ENCODE measurements at places on chromosomes 1 and 21.

- DNase-seq, result no peak
Measured at GRCh38 chr1:29633771-29634170, 397.4 kb downstream of the PTPRU start.

DNA sequence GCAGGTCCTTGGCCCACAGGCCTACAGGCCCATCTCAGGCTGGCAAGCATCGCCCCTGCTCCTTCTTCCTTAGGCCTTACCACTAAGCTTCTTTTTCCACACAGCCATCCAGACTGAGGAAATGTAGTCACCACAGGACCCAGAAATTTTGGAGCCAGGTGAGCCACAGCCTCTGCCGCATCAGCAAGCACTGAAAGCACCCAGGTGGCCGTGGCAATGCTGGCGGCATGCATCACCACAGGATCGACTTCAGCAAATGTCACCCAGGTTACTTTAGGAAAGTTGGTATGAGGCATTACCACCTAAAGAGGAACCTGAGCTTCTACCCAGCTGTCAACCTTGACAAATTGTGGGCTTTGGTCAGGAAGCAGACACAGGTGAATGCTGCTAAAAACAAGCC lies 11.6 kb downstream of the PIGM start:
- DNase-seq, result no peak

GRCh38 chr1:180976732-180977357 lies 45.8 kb downstream of the STX6 start:
- DNase-seq, result no peak

- DNase-seq, result no peak
Measured at GRCh38 chr21:38938343-38938742, 132.6 kb downstream of the ETS2 start.

- DNase-seq, result no peak
Measured at GRCh38 chr1:39358491-39358890, 132.9 kb upstream of the BMP8A start.

DNA sequence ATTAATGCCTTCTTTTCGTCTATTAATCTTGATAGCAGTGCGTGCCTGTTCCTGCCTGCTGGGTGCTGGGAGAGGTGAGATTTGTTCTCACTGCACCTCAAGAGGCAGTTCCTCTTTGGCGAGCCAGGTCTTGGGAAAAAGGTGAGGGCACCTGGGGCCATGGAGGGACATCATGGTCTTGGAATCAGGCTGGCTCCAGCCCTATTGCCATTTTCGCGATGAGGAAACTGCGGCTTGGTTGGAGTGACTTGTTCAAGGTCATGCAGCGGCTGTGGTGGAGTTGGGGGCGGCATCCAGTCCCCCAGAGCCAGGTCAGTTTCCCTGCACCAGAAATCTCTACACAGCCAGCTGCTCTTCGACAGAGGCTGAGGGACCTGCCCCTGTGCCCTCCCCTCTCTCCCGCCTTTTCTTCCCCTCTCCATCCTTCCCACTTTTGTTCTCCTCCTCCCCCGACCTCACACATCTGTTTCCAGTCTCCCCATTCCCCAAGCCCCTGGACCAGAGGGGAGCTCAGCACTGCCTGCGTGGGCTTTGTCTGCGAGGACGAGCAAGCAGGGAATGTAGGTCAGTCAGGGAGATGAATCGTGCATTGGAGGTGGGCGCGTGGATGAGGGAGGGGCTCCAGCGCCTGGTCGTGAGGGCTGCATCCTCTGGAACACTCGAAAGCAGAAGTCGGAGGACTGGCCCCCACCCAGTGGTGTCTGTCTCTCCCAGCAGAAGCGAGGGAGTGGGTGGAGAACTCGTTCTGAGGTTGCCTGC lies 135.1 kb downstream of the ACTL8 start:
- no peak for DNase-seq

- DNase-seq, result no peak
Measured at GRCh38 chr1:237681210-237681609, 209.5 kb downstream of the ZP4 start.

DNA sequence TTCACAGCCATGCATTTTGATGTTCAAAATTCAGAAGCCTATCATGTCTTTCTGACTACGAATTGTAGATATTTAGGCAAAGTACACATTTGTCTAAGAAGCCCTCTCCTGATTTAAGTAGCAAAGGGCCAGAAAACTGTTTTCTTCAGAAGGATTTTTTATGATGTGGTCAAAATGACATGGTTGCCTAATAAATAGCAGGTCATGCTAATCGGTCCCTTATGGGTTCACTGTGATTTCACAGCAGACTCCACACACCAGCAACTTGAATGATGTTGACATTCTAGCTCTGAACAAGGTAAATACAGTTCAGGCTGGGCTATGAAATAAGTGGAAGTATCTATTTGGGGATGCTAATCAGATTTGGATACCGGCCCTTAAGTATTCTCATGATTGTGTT lies 178.7 kb upstream of the DPYD start:
- DNase-seq, result no peak

- DNase-seq, result no peak
Measured at GRCh38 chr1:239987103-239987745, 104.5 kb upstream of the FMN2 start.

DNA sequence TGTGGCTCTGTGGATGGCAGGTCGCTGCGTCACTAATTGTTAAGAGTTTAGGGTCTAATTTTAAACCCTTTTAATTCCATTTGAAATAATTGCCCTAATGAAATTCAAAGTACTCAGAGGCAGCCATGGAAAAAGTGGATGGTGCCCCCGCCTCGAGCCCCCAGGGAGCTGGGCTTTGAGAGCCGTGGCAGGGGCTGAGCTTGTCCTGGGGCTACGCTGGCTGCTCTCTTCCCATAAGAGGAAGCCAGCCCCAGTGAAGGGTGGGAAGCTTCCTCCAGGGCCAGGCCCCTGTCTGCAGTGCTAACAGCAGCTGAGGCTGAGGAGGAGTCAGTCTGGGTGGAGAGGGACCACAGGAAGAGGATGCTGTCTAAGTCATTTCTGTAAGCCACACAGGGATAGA lies 315.0 kb upstream of the POU3F1 start:
- DNase-seq, result no peak

Data from stimulated activated CD8-positive, alpha-beta memory T cell treated with anti-CD3 and anti-CD28 coated beads, Interleukin-7, amount 100 ng/mL, for 1 hour (primary cell).